ENCODE measurements at places on chromosomes 1 and 21.

- peak; percentile 93 for DNase-seq
These were observed 10.2 kb upstream of the DMRTB1 start for GRCh38 chr1:53449021-53449420.

DNA sequence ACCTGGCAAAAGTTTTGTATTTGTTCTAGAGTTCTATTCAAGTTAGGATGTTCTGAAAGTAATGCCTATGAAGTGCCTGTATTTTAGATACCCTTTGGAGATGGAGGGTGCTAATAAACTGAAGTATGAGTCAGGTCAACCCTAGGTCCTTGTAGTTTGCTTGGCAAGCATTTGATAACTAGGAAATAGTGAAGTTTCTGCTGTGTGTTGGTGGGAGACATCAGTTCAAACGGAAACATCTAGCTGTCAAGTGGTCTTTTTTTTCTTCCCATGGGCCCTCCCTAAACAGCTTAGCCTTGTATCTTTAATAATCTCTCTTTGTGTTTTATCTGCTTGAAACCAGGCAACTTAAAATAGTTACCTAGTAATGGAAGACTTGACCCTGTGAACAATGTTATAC lies 4.5 kb downstream of the MRPS6 start:
- DNase-seq = no peak

- no peak for DNase-seq
These were observed 2.9 kb upstream of the RCAN1 start for GRCh38 chr21:34617753-34618339.

- no peak for DNase-seq
These were observed 148.6 kb downstream of the ST6GALNAC5 start for GRCh38 chr1:77015748-77016341.

- DNase-seq = no peak
These were observed 1.3 kb downstream of the CATSPER4 start for GRCh38 chr1:26191739-26192138.

DNA sequence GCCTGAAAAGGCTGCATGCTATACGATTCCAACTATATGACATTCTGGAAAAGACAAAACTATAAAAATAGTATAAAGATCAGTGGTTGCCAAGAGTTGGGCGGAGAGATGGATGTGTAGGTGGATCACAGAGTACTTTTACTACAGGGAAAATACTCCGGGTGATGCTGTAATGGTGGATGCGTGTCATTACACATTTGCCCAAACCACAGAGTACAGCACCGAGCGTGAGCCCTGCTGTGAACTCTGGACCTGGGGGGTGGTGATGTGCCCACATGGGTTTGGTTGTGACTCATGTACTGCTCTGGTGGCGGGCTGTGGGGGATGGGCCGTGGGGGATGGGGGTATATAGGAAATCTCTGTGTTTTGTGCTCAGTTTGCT lies 162.7 kb upstream of the COL6A1 start:
- peak; percentile 74 for DNase-seq

- no peak for DNase-seq
These were observed 121.4 kb upstream of the RUNX3 start for GRCh38 chr1:25051504-25051903.

- peak; percentile 2 for DNase-seq
These were observed 4.1 kb downstream of the KRTAP13-4 start for GRCh38 chr21:30434033-30434631.

- DNase-seq = no peak
These were observed 63.1 kb downstream of the PLPPR4 start for GRCh38 chr1:99327357-99327756.

DNA sequence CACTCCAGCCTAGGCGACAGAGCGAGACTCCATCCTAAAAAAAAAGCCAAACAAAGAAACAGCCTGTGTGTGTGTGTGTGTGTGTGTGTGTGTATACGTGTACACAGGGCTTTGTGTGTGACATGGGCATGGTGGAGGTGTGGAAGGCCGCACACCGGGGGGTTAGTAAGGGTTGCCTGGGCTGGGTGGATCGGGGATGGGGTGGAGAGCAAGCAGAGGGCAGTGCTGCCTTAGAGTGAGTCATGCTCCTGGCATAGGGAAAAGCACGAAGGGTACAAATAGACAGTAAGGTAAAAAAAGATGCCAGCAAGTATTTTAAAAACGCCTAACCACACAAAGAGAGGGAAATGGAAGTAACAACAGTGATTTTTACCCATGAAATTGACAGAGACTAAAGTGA lies 6.2 kb downstream of the PRMT2 start:
- no peak for DNase-seq

DNA sequence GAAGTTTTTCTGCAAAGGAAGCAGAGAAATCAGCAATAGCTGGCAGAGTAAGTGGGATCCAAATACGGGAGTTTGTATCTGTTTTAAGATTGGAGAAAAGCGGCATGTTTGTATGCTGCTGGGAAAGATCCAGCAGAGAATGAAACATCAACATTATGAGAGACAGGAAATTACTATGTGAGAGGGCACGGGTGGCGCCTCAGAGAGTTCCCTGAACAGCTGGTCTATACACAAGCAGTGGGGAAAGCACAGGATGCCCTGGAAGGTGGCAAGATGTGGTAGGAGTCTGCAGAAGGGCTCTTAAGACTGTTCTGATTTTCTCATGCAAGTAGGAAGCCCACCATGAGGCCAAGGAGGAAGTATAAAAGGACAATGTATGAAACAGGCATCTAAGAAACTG lies 130.4 kb downstream of the RERE start:
- no peak for DNase-seq

GRCh38 chr1:8226747-8227146 lies 91.2 kb upstream of the SLC45A1 start:
- no peak for DNase-seq

DNA sequence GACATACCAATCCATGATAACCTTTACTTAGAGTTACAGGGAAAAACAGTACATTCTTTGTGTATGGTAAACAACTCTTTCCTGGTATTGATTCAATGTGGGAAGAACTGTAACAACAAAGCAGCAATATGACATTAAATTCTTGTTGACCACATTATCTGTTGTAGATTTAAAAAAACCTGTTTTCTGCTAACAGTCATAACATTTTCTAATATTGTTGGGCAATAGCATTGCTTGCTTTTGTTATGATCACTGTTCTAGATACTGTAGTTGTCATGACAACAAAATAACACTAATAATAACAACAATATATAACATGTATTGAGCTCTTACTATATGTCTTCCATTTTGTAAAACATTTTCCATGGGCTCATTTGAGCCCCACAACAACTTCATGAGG lies 54.2 kb downstream of the PDE4B start:
- peak; percentile 61 for DNase-seq

DNA sequence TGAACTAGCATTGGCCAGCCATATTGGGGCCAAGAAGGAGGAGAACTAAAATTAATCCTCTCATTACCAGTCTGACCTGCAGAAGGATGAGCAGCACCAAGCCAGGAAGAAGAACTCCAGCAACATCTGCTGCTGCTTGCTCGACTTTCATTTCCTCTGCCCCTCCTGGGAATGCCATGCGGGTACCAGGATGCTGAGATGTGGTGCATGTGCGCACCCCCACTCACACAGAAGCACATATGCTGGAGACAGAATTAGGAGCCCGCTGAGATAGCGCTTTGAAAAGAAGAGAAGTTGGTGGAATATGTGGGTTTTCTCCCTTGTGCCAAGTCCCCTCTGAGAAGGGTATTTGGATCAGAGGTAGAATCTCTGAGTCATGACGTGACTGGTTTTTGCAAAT lies 70.4 kb downstream of the PLXNA2 start:
- no peak for DNase-seq

DNA sequence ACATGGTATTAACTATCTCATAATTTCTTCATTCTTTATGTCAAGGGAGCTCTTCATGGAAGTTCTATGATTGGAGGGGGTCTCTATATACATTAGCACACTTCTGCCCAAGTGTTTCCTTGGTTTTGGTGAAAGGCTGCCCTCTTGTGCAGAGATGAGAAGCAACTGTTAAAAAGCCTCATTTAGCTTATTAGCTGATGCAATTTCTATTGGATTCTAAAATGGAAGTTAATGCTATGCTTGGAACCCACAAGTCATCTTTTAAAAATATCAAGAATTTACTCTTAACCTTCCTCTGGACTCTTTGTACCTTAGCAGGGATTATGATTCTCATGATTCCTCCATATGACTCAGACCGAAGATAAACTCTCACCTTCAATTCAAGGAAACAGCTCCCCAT lies 328.9 kb downstream of the PTBP2 start:
- peak; percentile 37 for DNase-seq

DNA sequence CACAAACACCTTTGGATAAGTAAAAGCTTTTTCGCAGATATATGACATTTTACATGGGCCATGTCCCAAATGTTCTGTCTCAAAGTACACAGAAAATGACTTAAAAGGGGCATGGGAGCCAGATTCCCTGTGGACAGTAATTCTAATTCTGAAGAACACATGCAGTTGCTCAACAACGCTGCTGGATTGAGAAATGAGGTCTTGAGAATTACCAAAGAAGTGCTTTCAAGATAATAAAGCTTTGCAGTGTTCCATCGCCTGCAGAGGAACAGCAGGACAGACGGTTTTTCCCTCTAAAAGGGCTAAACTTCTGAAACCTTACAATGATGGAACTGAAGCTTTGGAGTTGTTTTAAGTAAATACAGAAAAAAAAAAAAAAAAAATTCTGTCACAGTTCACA lies 55.3 kb upstream of the HSPA13 start:
- no peak for DNase-seq

GRCh38 chr1:59071289-59071688 lies 225.6 kb upstream of the FGGY start:
- no peak for DNase-seq

DNA sequence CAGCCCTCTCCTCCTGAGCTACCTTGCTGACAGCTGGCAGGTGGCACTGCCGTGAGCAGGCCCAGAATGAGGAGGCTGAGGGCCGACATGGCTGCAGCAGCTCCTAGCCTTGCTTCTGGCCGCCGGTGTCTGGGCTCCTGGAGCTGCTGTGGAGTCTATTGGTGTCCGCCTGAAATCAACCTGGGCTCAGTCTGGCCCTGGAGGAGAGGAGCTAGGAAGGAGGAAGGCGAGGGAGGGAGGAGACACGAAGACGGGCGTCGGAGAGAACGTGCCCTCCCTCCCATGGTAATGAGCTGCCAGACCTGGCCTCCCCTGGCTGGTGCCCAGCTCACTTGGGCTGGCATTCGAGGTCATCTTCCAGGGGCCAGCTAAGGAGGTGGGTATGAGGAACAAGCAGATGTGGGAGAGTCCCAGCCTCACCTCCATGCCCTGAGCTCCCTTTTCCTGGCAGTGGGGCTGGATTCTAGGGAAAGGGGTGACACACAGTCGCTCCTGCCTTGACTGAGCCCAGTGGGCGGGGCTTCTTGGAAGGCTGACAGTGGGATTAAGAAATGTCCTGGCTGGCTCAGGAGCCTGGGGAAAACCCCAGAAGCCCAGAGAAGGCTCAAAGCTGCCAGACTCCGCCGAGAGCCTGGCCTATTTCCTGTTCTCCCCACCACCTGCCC lies at the start of gene PDZK1IP1:
Gene PDZK1IP1, minus strand, starts transcription at position 193 of the 665 bp plus-strand sequence. Its CDS starts 104 bp downstream, at position 89.
- DNase-seq = peak; percentile 86

DNA sequence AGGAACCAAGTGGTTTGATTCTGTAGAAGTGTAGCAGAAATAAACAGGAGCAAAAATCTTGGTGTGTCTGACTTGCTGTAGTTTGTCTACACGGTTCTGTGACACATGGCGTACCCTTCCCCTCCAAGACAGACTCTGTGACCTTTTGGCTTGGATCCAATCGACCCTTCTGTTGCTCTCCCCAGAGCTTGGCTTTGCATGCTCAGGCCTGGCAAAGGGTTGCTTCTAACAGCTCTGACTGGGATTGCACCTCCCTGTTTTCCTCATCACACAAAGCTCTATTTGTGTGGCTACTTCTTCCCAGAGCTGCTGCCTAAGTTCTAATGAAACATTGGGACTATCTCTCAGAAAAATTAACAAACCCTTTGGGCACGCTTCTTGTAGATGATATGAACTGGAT lies 24.0 kb downstream of the NGF start:
- no peak for DNase-seq

DNA sequence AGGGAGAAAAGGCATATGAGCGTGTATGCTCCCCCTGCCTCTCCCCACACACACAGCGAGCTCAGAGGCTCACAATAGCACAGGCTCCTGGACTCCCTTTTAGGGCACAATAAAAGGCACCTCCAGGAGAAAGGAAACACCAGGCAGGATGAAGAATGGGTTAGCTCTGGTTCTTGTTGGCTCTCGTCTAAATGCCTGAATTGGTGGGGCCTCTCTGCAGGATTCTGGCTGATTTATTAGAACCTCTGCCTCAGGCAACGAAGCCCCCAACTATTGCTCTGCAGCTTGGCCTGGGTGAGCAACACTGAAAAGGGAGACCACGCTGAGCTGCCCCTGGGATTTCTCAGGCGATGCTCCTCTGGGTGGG lies 590.9 kb upstream of the PLXNA2 start:
- DNase-seq = no peak

DNA sequence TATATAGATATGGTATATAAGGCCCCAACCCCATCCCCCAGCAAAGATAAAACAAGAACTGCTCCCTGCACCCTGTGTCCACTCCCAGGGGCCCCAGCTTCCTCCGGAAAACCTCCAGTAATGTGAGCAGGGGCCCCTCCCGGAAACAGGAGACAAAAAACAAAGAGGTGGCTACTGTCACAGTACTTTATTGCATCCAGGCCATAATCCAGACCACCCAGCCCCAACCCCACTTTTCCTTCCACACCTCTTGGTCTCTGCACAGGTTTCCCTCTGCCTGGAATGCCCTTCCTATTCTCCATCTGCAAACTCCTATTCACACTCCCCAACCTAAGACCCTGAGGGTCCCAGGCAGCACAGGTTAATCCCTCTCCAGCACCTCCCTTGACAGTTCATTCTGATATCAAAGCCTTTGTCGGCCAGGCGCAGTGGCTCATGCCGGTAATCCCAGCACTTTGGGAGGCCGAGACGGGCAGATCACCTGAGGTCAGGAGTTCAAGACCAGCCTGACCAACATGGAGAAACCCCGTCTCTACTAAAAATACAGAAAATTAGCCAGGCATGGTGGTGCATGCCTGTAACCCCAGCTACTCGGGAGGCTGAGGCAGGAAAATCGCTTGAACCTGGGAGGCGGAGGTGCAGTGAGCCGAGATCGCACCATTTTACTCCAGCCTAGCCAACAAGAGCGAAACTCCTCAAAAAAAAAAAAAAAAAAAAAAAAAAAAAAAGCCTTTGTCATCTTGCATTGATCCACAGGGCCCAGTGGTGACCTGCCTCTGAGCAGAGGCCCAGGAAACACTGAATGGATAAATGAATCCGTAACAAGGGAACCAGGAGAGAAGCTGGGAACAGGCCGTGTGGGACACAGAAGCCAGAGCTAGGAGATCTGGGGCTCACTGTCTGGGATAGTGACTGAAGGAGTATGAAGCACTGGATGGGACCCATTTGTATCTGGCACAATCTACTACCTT lies 2.3 kb upstream of the AUNIP start:
- DNase-seq = no peak

DNA sequence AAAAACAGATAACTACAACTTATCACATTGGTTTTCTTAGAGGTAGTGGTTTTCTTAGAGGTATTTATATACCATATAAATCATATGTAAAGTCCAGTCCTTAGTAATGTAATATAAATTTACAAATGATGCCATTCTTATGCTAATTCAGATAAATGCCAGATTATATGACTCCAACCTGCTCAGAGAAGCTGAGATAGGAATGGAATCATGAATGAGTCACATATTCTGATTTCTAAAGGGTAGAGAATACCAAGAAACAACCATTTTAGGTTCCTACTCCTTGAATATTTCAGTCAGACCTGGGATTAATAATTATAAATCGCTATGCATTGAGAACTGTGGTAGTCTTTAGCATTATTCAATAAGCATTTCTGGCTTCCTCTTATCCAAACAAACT lies 760.1 kb upstream of the NEGR1 start:
- DNase-seq = no peak

All from AG10803 (cell line).